Sciatic nerve (tissue), 2 donors: ENCODE measurements at places on chromosomes 1 and 21. TPM values are rescaled to one million over a fixed set of nuclear protein-coding genes. Genes with fewer than 3 reads are reported as not detected.

The RCSD1 gene
- total RNA-seq = 12.2 TPM

The RASAL2 gene
- total RNA-seq = 42.6 TPM

The SPRR3 gene
- 0.45 TPM for total RNA-seq

DNA sequence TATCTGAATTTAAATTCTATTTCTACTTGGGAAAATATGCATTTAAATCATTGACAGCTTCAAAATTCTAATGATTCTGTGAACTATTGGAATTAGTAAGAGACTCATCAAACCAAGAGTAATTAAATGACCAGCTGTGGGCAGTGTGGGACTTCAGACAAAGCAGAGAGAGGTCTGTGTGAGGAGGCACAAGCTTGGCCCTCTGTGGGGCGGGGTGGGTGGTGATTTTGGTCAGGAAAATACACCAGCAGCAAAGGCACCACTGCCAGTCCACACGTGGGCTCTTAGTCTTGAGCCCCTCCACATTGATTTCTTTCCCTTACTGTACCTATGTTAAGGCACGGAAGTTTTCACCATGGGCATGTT is 39.2 kb upstream of the RAB4A start:
- peak; percentile 53 for DNase-seq

GRCh38 chr1:182149411-182149965 is 88.0 kb upstream of the ZNF648 start:
- no peak for DNase-seq

DNA sequence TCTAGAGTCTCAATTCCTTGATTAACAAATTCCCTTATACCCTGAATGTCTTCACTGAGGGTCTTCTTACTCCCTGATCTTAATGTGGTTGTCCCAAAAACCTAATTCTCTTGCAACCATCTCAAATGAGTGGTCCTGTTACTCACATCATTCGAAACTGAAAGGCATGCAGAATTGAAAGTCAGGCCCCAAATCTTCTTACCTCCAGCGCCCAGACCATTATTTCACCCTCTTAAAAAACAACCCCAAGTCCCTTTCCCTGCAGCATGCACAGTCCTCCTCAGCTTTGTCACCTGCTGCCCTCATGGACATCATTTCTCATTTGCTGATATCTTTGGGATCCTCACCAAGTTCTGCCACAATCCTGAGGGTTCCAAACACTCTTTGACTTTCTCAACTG is 230.1 kb downstream of the SEC16B start:
- no peak for DNase-seq

DNA sequence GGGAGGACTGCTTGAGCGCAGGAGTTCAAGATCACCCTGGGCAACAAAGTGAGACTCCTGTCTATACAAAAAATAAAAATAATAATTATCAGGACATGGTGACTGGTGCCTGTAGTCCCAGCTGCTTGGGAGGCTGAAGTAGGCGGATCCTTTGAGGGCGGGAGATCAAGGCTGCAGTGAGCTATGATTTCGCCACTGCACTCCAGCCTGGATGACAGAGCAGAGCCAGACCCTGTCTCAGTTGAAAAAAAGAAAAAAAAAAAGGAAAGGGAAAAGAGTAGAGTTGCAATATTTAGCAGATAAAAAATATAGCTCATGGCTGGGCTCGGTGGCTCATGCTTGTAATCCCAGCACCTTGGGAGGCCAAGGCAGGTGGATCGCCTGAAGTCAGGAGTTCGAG is 3.3 kb upstream of the S1PR1 start:
- DNase-seq = no peak

DNA sequence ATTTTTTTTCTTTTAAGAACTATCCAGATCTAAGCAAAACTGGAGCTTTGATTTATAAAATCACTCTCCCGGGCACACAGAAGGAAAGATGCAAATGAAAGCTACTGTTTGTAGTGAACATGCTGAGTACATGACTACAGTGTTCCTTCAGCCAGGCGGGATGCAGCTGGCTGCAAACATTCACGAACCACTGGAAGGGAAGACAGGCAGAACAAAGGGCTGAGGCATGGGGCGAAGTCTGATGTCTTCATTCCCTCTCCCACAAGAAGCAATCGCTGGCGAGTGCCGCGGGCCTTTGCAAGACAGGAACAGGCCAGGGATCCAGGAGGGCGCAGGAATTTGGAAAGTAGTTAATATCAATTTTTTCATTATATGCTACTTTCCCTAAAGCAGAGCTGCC is 257.9 kb upstream of the AJAP1 start:
- DNase-seq = no peak

DNA sequence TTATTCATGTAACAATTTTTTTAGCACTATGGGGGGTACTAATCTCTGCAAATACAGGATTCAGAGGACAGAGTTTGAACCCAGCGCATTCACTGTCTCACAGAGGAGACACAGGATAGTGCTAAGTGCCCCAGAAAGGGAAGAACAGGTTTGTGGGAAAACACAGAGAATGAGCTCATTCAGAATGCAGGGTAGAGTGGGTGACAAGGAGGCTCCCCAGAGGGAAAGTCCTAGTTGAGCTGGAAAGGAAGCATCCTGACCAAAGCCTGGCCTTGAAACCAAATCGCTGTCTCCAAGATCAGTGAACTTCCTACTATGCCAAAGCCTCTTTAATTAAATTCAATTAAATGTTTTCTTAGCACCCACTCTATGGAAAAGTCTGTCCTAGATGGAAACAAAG is 19.0 kb upstream of the RGS2 start:
- no peak for DNase-seq

DNA sequence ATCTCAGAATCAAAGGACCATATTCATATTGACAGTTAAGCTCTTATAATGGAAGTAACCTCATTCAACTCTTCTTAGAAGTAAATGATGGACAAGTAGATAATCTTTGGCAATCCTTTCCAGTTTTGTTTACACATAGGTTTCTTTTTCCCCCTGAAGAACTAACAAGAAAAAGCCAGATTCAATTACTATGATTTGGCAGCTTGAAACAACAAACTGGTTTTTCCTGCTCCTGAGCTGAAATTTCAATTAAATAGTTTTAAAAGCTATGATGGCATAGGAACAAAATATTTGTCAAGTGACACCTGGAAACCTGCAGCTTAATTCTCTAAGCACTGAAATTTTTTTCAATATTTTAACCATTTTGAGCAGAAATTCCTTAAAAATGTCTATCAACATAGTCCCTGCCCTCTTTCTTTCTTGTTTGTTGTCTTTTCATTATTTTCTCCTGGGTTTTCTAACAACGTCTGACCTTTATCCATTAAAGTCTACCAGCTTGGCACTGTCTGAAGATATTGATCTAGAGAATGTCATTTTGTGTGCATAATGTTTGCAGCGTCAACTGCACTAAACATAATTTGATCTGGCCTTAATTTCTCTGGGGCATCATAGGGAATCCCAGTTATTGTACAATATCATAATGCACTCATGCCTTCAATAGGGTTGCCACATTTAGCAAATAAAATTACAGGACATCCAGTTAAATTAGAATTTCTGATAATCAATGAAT is 4.0 kb upstream of the SLC35A3 start:
- no peak for DNase-seq

DNA sequence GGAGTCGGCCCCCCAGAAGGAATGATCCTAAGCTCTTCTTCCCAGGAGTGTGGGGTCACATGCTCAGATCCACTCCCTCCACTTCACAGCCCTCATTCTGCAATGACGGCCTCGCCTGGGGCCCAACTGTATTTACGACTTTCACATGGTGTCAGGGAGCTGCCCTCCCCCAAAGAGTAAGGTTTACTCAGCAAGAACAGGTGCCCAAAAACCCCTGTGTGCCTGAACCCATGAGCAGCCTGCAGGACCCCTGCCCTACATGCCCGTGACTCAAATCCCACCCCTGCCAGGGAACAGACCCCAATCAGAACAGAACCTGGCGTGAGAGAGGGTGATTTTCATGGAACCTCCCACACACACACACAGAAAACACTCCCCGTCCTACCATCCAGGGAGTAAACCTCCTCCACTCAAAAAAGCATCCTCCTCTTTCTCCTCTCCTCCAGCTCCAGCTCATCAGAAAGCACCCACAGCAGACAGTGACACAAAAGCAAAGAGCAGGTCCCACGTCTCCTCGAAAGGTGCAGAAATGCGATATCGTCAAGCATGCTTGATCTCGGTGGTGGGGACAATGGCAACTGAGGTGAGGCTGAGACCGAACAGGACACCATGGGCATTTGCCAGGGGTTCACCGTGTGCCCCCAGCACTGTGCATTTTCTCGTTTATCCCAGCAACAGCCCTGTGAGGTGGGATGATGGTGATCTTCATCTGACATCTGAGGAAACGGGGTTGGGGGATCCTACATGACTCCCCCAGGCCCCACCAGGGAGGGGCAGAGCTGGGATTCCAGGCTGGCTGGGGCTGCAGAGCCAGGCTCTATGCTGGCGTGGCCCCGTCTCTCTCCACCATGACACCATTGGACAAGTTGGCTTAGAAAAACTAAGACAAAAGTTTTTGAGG is 397.9 kb downstream of the NPHP4 start:
- DNase-seq = no peak
